ENCODE measurements at places on chromosomes 5 and 9.
A peak's percentile ranks its signal among the peaks of the same experiment; 100 is the strongest.

- peak; percentile 98 for DNase-seq
Measured at GRCh38 chr9:33229359-33230114, 10.4 kb upstream of the SPINK4 start.

GRCh38 chr5:93583768-93584595 is 960 bp downstream of the NR2F1 start:
- peak; percentile 59 for DNase-seq

DNA sequence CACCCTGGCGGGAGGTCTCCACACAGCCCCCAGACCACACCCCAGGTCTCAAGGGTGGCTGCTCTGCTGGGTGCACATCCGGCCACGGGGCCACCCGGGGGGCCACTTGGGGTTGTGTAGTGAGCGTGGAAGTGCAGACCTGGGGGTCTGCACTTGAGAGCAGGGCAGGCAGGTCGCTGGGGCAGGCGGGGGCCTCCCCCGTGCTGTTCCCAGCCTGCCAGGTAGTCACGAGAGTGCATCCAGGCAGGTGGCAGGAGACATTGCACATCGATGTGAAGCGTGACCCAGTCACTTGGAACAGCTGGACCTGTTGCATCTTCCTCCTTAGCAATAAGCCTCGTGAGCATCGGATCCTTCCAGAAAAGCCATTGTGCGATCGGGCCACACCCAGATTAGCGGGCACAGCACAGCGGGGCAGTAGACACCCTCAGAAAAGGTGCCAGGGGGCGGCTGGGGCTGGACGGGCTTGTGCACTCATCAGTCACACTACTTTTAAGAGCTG is 4.8 kb upstream of the ENTPD8 start:
- no peak for DNase-seq

- no peak for DNase-seq
Measured at GRCh38 chr9:974031-974995, 2.1 kb upstream of the DMRT3 start.

- DNase-seq: no peak
Measured at GRCh38 chr5:6831678-6832671, 118.7 kb downstream of the TENT4A start.

All from LoVo (cell line).